ENCODE measurements at places on chromosomes 16 and 17.

GRCh38 chr17:6648181-6648580, 3.2 kb downstream of the MED31 start:
- DNase-seq: no peak

DNA sequence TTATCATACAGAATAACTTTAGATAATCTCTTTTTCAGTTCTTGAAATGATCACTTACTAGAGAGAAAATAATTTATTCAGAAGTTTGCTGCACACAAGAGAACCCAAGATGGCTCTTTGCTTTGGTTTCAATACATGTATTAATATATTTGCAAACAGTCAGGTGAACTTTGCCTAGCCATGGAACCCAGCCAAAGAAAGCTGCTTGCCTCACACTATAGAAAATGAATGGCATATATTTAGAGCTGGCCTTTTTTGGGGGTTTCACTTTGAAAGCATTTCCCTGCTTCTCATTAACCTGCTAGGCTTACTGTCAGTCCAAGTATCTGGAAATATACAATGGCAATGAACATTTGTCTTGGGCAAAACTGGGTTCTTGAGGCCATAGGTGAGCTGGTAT, 75.3 kb downstream of the MRTFB start:
- no peak for DNase-seq

- DNase-seq: no peak
Measured at GRCh38 chr16:72848759-72849664, 198.9 kb downstream of the ZFHX3 start.

GRCh38 chr17:64491034-64491860, 5.6 kb downstream of the POLG2 start:
- no peak for DNase-seq

DNA sequence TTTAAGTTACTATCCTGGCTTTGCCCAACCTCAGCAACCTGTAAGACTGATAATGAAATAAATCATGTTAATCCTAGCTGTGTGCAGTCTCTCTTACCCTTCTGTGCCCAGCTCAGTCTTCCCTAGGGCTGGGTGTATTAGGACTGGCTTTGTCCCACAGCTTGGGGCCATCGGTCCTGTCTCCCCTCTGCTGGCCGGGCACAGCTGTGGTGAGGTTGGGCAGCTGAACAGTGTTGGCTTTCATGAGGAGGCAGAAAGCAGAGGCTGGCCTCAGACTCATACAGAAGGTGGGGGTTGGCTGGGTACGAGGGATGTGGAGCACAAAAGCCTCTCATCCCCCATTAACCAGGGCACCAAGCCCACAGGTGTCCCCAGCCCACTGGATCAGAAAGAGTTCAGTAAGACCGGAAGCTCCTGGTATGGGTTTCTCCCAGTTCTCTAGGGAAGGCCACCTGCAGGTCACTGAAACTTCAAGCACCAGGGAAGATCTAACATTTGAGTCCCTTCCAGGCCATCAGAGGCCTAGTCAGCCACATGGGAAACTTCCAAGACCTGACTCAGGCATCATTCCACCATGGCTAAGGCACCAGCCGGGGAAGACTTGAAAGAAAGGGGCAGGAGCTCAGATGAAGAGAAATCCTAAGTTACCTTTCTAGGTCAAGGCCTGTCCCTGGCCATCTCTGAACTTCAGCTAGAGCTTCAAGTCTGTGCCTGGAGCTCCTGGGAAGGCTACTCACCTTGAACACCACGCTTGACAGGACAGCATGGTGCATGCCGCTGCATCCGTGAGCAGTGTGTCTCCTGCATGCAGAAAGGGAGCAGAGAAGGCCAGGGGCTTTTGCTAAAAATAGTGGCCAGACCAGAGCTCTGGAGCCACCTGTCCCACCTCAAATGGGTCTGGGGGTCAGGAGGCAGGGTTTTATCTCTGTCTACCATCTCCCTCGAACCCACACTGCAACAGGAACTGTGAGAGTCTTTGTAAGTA, 8.8 kb downstream of the CNP start:
- no peak for DNase-seq

- no peak for DNase-seq
Measured at GRCh38 chr17:79832218-79833109, 6.8 kb downstream of the CBX4 start.

- no peak for DNase-seq
Measured at GRCh38 chr17:10156948-10157607, 41.3 kb downstream of the GAS7 start.

DNA sequence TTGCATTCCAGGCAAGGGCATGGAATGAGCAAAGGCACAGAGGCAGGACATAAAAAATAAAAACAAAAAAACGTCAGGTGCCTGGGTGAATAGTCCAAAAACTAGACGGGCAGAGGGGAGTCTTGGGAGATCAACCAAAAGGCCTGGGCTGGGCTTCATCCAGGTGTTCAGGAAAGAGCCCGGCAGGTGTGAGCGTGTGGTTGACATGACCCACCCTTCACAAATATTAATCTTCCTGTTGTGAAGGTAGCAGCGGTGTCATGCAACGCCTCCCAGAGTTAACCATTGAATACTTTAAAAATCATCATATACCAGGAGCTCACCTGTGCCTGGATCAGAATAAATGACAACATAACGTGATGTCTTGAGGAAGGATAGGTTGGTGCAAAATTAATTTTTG, 90.6 kb downstream of the USP22 start:
- DNase-seq: no peak

GRCh38 chr16:3509470-3509928, 8.7 kb downstream of the CLUAP1 start:
- DNase-seq: peak; percentile 50

DNA sequence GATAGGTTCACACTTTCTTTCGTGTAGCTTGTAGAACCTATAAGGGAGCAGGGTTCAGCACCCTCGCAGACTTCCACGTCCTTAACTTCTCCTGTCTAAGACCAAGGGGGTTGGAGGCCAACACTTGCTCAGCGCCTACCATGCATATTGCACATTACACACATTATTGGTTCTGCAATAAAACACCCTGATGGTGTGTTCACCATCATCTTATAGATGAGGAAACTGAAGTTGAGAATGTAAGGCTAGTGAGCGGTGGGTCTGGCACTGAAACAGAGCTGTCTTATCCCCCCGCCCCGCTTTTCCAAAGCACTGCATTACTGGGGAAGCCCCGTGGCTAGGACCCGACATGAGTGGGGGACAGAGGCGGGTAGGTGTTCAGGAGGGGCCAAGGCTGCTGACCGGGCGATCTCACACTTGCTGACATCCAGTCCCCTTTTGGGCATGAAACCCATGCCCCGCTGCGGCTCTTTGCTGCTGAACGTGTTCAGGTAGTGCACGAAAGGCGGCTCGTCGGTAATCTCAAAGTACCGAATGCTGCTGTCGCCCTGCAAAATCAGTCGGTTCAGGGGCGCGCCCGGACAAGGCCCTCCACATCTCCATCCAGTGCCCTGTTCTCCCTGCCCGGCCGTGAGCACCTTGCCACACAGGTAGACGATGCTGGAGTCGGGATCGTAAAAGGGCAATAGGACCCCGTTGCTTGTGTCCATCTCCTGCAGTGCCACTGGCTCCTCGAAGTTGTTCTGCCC, 6.2 kb downstream of the CORO6 start:
- DNase-seq: no peak

- DNase-seq: no peak
Measured at GRCh38 chr17:65756760-65757159, 195.3 kb upstream of the AXIN2 start.

GRCh38 chr16:4574919-4575705, 19.0 kb downstream of the C16orf96 start:
- no peak for DNase-seq

DNA sequence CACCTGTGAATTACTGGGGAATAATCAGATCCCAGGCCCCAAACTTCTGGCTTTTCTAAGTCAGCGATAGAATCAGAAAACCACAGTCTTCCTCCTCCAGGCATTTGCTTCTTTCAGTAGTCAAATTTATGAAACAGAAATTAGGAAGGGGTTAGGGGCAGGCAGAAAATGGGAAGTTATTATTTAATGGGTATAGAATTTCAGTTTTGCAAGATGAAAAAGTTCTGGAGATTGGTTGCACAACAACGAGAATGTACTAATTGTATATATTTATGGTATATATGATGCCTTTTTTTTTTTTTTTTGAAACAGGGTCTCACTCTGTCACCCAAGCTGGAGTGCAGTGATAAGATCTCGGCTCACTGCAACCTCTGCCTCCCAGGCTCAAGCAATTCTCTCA, 23.5 kb downstream of the ORC6 start:
- no peak for DNase-seq

Data from stimulated activated CD8-positive, alpha-beta memory T cell treated with anti-CD3 and anti-CD28 coated beads, Interleukin-4, amount 100 ng/mL, for 1 hour (primary cell).